ENCODE measurements at places on chromosomes 2 and 18.

DNA sequence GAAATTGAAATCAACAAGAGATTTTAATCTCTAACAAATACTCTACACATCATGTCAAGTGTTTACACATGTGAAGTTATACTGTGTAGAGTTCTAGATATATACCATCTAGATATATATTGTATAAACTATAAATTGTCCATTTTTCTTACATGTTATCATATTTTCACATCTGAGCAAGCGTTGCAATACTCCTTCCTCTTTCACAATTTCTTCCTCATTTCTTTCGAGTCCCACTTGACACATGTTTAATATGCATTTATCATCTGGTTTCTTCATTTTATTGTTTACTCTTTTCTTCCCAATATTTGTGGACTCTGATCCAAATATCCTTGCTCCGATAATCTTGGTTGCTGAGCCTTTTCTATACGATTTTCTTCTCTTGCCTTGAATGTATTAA lies 50.2 kb downstream of the UNC80 start:
- DNase-seq: peak; percentile 53

DNA sequence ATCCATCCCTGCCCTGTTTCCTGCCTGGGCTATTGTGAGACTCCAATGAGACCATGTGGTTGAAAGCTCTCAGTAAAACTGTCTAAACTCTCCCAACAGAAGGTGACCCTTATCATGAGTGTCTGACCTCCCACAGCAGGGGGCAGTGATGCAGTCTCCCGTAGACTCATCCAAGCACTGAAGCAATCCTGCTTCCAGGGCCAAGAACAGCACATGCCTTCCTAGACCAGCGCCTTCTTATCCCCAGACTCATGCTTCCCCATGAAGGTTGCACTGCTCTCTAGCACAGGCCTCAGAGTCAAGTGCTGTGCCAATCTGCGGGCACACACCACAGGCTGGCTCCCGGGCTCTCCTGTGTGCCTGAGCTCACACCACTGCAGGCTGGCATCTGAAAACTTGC lies 112.3 kb downstream of the TNS1 start:
- DNase-seq: peak; percentile 3

DNA sequence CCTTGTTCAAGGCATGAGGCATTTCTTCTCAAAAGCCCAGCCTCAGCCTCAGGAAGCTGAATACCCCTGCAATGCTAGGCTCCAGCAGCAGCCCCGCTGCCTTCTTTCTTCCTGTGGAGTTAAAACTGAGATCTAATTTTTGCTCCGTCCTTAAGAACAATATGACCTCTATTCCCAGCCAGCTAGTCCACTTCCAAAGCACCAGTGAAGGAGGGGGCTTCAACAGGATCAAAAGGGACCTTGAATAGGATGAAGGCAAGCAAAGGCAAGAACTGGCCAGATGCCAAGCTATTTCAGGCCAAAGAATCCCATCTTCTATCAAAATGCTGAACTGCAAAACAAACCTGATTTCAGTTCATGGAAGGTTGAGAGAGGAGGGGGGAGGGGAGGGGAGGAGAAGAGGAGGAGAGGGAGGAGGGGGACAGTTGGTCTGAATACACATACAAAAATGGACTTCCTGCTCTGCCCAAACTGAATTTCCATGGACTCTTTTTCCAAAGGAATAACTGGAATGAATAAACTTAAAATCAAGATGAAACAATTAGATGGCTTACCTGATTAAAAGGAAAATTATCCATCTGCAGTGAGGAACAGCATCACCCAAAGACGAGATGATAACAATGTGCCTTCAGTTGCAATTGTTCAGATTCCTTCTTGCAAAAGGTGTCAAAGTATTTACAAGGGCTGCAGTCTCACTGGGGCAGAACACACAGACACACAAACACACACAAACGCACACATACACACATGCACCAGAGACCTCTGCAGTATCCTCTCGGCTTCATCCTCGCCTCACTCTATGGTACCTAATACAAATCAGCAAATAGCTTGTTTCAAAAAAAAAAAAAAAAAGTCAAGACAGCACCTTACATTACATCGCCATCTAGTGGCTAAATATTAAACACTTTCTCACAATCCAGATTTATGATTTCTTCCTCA lies at the start of gene SCN1A:
Gene SCN1A (minus strand): TSS at position 804 of the 939 bp plus-strand sequence. CDS start 54,399 bp downstream, outside the sequence.
- peak; percentile 72 for DNase-seq

DNA sequence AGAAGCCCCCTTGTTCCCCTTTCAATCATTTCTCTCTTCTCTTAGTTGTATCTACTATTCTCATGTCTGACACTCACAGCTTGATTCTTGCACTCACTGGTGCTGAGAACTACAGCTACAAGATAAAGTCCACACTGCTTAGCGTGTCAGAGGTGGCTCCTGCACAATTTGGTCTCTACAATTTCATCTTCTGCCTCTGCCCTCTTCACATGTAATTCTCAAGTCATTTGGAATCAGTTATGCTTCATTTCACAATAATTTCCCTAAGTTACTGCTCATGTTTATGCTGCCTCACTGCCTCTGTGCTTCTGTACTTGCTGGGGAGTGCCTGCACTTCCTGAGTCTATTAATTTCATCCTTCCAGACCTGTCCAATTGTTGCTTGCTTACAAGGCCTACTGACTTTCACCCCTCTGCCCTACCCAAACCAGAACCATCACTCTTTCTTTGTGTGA lies 11.6 kb upstream of the NAB1 start:
- no peak for DNase-seq

GRCh38 chr2:228447266-228447915 lies 265.9 kb upstream of the SPHKAP start:
- no peak for DNase-seq

- peak; percentile 21 for DNase-seq
Measured at GRCh38 chr2:101518578-101519492, 43.9 kb upstream of the RFX8 start.
